ENCODE measurements at places on chromosomes 7 and 10.

- DNase-seq = no peak
These were observed 302.6 kb downstream of the KLF6 start for GRCh38 chr10:3482200-3482993.

GRCh38 chr7:53504914-53505313 lies 469.5 kb downstream of the POM121L12 start:
- DNase-seq = no peak

GRCh38 chr7:39338716-39339115 lies 227.5 kb upstream of the YAE1 start:
- no peak for DNase-seq

DNA sequence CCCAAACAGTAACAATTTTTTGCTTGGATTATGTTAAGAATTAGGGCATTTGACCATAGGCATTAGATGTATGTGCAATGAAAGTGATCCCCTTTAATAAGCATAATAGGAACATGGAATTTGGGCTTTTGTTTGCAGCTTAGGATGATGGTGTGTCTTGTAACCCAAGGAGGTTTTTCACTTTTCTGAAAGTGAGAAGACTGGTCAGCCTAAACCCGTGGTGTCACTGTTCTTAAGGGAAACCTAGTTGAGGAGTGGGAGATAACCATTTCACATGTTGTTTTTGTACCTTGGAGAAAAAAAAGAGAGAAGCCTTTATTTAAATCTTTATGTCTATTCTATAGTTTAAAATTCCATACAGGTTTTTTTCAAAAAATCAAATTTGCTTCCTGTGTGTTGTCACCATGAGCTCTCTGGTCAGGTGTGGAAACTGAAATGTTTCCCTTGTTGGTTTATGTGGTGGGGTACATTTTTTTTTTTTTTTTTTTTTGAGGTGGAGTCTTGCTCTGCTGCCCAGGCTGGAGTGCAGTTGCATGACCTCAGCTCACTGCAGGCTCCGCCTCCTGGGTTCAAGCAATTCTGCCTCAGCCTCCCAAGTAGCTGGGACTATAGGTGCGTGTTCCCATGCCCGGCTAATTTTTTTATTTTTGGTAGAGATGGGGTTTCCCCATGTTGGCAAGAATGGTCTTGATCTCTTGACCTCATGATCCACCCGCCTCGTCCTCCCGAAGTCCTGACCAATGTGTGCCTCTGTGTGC lies 7.7 kb downstream of the CCM2 start:
- no peak for DNase-seq

DNA sequence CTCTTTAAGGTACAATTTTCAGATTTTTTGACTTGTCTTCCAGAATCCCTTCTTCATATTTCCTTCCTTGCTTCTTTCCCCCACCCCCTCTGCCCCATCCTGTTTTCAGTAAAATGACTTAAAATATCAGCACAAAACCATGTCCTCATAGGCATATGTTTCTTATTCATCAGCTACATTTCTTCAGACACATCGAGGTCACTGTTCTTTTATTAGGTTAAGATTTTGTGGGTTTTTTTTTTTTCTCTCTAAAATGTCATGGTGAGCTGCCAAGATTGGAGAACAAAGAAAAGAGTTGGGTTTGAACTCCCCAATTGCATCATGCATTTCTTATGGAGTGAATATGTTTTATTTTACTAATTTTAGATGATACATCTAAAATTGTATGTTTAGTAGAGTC lies 35.8 kb downstream of the LAMB4 start:
- no peak for DNase-seq

DNA sequence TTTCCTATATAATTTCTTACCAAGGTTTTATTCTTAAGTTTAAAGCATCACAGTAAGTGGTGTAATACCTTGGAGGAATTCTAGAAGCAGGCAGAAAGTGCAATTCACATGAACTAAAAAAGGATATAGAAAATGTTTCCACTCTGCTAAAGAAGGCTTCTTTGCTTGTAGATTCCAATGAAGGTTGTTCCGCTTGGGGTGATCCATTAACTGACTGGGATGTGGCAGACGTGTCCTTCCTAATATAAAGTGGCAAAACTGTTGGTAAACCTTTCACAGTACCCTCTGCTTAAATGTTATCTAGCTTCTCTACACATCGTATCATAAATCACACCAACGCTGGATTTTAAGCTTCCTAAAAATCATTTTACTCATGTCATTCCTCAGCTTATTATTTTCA lies 2.3 kb downstream of the ZC3HC1 start:
- no peak for DNase-seq

DNA sequence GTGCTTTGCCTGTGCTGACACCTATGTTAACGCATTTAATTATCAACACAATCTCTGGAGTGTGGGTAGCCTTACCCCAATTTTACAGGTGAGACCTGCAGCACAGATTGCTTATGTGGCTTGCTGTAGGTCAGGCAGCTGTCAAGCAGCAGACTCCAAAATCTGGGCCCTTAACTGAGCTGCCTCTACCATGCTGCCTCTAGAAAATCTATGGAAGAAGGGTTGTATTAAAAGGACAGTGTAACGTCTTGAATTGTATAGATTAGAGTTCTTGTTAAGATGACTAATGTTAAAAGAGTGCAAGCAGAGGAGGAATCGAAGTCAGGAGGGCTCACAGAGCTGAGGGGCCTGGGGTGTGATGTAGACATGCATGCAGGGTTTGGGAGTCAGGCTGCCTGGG lies 1.2 kb upstream of the PON3 start:
- no peak for DNase-seq

DNA sequence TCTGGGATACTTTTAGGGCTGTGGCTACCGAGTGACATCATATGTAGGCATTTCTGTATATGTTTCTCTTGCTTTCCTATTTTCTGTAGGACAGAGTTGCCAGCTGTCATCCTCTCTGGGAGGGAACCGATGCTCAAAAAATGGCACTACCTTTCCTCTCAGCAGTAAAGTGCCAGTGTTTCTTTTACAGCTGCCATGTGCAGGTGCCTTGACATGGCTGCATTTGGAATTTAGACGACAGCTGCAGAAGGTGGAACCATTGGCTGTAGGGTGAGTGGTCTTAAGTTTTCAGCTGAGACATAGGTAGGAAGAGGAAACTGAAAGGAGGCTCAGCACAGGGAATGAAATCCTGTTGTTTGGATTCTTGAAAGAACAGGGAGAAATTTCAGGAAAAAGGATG lies 20.2 kb upstream of the RPA3 start:
- DNase-seq = no peak

DNA sequence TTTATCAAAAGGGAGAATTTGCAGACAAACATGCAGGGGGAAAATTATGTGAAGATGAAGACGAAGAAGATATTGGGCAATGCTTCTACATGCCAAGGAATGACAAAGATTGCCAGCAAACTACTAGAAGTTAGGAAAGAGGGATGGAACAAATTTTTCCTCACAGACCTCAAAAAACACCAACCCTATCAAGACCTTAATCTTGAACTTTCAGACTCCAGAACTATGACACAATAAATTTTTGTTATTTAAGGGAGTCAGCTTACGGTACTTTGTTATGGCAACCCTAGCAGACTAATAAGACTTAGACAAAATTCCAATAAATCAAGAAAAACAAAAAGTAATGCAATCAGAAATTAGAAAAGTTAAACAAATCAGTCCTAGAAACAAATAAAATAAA lies 280.0 kb upstream of the GNAI1 start:
- DNase-seq = no peak

GRCh38 chr7:22356010-22356691 lies 803 bp downstream of the RAPGEF5 start:
- DNase-seq = no peak

DNA sequence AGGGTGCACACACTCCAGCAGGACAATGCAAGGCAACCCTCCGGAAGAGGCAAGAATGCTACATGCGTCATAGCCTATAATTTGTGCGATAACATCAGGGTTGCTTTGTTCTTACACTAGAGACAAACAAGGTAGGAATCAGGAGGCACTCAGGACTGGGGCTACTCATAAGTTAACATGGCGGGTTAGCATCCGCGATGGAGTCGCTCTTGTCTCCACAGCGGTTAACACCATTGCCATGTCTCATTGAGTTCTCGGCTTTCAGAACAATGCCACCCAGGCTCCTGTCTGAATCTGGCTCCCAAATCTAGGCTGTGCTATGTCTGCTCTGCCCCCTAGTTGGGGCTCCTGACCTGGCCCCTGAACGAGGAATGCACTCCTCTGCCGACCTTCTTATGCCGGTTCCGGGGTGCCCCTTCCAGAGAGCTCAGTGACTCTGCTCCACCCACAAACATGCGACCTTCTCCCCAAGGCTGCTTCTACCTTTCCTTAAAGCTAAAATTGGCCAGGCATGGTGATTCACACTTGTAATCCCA lies 24.9 kb upstream of the SLF2 start:
- DNase-seq = no peak

DNA sequence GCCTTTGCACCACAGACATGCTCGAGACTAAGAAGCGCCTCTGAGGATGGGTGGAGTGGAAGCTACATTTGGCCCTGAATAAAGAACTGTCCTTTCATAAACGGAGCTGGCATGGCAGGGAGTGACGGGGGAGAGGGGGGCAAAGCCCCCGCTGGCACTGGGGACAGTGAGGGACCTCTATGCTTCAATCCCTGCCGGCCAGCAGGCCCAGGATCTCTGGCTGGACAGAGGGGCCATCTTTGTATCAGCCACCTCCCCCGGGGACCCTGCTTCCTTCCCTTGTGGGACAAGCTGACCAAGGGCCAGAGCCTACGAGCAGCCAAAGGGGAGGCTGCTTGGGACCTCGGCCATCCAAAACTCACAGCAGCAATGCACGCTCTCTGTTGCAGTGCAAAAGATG lies 28.2 kb upstream of the ECHDC3 start:
- no peak for DNase-seq

GRCh38 chr10:102645388-102645740 lies 1.1 kb downstream of the TRIM8 start:
- no peak for DNase-seq

DNA sequence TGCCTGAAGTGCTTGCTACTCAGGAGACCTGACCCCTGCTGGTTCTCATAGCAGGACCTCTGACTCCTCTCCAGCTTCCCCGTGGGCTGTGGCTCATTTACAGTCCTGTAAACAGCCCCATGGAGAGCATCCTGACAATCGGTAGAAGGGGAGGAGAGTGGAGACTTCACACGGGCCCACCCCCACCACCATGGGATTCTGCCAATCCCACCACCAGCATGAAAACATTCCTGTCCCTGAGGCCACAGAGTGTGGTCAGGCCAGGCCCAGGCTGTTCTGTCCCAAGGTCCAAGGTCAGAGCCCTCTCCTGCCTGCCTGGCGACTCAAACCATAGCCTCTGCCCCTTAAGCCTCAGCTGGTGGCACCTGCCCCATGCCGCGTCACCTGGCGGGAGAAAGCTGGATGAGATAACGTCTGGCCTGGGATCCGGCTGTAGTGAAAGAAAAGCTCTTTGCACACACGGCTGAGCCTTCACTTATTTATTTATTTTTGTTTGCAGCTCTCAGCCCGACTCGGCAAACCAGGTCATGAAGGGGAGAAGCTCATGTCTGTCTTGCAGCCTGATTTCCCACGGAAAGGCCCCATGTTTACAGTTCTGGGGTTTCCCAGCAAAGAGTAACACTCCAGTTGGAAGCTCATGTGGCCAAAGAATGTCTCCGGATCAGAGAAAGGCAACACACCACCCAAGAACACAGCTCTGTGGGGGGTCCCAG lies 293.6 kb upstream of the ZMIZ1 start:
- DNase-seq = no peak

DNA sequence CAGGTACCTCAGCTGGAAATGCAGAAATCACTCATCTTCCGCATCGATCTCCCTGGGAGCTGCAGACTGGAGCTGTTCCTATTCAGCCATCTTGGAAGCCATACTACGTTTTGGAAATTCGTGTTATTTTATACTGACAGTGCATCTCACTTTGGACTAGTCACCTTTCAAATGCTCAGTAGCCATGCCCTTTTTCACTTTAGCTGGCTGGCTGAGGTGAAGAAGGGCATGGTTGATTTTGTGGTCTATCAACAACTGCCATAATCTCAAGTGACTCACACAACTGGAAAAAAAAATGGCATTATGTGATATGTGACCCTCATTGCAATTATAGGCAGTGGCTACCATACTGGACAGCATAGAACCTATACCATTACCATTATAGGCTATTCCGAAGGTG lies 100.5 kb downstream of the CCDC71L start:
- DNase-seq = no peak

DNA sequence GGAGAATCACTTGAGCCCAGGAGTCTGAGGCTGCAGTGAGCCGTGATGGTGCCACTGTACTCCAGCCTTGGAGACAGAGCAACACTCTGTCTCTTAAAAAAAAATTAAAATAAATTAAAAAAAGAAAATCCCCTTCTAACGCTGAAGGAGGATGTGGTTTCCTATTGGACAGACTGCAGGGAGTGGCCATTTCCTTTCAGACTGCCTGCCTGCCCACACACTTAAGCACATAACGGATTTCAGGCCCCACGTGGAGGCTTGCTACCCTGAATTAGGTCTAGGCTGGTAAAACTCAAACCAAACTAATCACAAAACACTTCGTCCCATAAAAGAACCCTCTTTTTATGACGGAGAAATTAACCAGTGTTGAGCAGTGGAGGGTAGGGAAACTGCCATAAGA lies 34.0 kb downstream of the GATA3 start:
- peak; percentile 21 for DNase-seq

All from naive thymus-derived CD4-positive, alpha-beta T cell (primary cell).